ENCODE measurements at places on chromosomes 13 and 19.

DNA sequence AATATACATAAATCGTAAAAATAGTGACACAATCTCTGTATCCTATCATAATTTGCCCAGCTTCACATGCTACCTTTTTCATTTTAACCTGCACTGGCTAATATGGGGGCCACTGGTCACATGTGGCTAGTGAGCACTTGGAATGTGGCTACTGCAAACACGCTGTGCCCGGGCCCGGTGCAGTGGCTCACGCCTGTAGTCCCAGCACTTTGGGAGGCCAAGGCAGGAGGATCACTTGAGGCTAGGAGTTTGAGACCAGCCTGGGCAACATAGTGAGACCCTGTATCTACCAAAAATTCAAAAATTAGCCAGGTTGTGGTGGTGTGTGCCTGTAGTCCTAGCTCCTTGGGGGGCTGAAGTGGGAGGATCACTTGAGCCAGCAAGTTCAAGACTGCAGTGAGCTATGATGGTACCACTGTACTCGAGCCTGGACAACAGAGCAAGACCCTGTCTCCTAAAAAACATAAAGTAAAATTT lies 1.5 kb upstream of the N4BP2L1 start:
- DNase-seq = no peak

GRCh38 chr13:28843639-28844038 lies 23.5 kb downstream of the MTUS2 start:
- DNase-seq = no peak

DNA sequence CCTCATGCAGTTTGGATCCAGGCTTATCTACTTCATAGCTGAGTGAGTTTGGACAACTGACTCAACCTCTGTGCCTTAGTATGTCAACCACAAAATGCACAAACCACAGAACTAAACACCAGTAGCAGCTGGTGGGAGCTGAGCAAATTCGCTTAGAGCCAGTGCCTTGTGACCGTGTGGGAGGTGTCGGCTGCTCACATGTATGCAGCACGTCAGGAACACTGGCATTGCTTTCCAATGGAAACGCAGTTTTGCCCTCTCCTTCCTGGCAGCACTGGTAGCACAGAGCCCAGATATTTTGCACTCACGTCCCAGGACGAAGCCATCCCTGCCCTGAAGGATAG lies 8.3 kb upstream of the NTN5 start:
- DNase-seq = no peak

GRCh38 chr13:97226788-97227627 lies 4.9 kb downstream of the MBNL2 start:
- DNase-seq = peak; percentile 32

All from B cell (primary cell).